H7 (cell line): ENCODE measurements at places on chromosomes 4 and X.

GRCh38 chr4:102612210-102612609 lies 111.1 kb downstream of the NFKB1 start:
- no peak for DNase-seq

- DNase-seq, result no peak
Measured at GRCh38 chr4:5952286-5952974, 59.5 kb upstream of the CRMP1 start.

- DNase-seq, result peak; percentile 30
Measured at GRCh38 chr4:2742823-2743517, 13.2 kb downstream of the TNIP2 start.

GRCh38 chr4:27506401-27506800 lies 645.8 kb downstream of the STIM2 start:
- DNase-seq, result no peak
